ENCODE measurements at places on chromosomes 2 and 18. TPM values are rescaled to one million over a fixed set of nuclear protein-coding genes. Genes with fewer than 3 reads are reported as not detected.

GRCh38 chr2:190503088-190503487 lies 31.4 kb downstream of the NEMP2 start:
- DNase-seq: no peak

The IL1R1 gene
- 16.1 TPM for polyA plus RNA-seq

GRCh38 chr2:222315443-222316121 lies 16.8 kb upstream of the PAX3 start:
- no peak for DNase-seq

DNA sequence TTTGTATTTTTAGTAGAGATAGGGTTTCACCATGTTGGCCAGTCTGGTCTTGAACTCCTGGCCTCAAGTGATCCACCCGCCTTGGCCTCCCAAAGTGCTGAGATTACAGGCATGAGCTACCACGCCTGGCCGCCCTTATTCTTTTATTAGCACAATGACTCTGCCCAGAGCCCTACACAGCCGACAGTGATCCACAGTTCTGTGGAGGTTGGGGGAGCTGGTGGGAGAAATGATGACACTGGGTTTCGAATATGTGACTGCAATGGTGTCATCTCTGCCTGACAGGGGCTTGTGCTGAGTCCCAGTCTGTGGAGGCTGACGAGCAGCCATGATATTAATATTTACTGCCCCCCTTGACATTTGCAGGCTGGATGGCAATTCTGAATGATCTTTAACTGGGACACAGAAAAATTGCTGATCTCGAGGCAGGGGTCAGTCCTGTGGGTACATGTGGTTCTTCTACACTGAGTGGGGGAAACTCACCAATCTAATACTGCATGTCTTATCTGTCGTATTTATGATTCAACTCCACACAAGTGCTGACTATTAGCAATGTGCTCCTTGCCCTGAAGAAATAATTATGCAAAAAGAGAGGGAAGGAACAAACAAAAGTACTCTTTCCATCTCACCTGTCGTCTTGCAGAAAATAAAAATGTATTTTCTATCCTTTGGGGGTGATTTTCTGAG lies 6.3 kb upstream of the CTAGE1 start:
- DNase-seq: peak; percentile 78

DNA sequence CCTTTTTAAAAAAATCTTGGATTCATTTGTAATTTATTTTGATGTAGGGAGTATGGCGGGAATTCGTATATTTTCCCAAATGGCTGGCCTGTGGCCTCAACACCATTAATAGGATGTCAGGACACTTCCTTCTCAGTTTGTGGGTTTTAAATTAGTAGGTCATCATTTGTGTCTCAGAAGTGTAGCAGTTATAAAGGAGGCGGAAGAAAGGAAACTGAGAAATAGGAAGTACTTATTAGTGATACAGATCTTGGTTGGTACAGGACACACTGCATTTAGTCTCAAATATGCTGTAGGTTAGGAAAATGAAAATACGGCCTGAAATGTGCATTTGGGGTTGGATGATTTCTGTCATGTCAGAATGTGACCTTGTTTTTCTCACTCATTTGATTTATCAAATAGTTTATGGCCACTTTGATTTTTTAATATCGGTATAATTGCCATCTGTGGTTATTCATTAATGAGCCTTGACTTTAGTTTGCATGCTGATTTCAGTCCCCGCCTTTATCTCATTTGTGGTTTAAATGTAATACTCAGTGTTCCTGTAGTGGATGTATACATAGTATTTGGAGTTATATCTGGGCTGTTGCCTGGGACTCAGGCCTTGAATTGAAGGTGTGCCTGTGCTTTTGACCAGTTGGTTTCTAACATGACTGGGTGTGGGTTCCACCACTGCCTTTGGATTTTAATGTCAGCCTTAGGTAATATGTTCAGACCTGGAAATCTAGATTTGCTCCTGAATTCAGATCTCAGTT lies 31.4 kb downstream of the ZCCHC2 start:
- no peak for DNase-seq

- DNase-seq: no peak
Observed at GRCh38 chr18:48126240-48126639, 195.8 kb upstream of the SMAD2 start.

The LIMS4 gene
- 1.4 TPM for polyA plus RNA-seq

Measured in small intestine (tissue), 16 donors.